ENCODE measurements at places on chromosomes 13 and 19.

DNA sequence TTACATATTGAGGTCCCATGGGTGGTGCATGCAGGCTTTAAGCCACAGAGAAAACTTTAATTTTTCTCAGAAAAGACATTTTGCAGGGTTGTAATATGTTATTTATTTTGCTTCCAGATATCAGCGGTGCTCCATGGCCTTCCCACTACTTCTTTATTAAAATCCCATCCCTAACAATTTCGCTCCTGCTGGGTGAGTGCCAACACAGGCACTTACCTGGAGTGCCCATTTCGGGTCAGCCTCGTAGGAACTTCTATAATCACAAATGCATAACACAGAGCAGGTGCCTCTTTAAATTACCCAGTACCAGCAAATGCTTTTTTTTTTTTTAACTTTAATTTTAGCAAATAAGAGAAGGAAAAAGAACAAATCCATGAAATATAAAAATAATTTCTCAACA is 86.4 kb downstream of the EFNB2 start:
- DNase-seq = no peak

DNA sequence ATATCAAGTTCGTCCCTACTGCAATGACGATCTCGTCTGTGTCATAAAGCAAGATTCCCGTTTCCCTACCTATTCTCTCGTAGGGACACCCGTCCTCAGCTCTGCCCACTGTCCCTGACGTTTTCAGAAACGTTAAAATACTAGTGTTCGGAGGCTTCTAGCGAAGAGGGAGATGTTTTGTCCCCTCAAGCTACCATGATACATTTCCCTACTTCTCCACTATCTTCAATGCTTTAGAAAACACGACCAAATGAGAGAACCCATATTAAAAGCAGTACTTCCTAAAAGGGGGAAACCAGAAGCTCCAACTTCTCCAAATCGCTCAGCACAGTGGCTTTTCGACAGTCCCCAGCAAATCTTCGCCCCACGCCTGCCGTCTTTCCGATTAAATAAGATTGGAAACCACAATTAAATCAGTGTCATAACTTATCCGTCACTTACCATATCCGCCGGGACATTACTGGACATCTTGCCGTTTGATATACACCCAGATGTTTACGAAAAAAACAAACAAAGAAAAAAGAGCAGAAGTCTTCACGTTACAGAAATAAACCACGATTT is 1.3 kb downstream of the UBL3 start:
- DNase-seq = peak; percentile 23

GRCh38 chr13:25463496-25463895 is 91.7 kb downstream of the ATP8A2 start:
- DNase-seq = no peak

DNA sequence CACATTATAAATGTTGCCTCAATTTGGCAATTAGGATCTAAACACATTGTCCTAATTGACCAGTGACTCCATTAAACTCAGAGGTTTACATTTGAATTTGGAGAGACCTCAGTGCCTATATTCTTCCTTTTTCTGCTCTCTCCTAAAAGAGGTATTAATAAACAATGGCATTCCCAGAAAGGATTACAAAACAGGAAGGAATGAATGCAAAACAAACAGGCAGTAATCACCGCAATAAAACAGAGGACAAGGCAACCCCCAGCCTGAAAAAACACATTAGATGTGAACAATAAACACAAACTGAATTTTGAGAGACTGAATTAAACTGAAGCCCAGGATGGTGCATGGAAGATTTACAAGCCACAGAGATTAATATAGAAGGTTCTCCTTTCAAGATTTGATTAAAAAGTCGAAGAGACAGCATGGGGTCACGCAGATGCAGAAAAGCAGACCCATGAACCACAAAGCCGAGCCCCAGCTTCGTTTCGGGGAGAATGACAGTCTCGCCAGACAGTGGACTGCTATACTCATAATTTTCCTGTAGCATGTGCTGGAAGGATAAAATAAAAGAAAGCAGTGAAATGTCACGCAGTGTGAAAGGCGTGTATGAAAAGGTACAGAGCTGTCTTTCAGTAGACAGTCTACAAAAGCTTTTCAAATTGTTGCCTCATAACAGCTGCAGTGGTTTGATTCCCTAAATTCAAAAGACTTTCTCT is 503.0 kb downstream of the LIG4 start:
- no peak for DNase-seq

DNA sequence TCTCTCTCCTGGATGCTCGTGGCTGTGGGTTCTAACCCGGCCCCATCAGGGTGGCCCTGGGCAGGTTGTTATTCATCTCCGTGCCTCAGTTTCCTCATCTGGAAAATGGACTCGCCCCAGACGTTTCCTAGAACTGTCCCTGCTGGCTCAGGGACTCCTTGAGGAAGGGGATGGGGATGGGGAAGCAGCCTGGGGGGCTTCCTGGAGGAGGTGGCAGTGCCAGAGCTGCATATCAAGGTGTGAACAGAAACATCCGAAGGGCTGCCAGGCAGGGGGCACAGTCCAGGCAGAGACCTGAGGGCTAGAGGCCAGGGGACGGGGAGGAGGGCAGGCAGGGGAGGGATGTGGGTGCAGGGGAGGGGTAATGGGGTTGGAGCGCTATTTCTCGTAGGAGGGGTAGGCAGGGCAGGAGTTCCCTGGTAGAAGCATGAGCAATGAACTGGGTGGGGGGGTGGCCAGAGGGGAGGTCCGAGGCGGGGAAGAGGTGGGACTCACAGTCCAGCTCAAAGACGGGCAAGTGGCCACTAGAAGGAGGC is 3.6 kb upstream of the ELANE start:
- no peak for DNase-seq

DNA sequence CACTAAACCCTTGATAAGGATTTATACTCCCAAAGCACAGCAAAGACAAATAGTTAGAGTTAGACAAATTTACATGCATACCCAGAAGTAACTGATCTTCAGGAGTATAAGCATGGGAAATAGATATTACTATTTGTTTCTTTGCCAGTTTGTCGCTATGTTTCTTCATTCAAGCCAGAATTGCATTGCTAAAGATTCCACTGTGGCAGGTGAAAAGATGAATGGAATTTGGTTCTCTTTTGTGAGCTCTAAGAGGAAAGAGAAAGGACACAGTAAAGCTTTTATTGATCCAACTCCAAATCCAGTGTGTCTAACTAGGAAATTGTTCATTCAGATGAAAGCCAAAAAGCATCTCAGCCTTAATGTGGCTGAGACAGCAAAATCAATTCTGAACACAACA is 292.3 kb upstream of the SPRY2 start:
- peak; percentile 50 for DNase-seq

DNA sequence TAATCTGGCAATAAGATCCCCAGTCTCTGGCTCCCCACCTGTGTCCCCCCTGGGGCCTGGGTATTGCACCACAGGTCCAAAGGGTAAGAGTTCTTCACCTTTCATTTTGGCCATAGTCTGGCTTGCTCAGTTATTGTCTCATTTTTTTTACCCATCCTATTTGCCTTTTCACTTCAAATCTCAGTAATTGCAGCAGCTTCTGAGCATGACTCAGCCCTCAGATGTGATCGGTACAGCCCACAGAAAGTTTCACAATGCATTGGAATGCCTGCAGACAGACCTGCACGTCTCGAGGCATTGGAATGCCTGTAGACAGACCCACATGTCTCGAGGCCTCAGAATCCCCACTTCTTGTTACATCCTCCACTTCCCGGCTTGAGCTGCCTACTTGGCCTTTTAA is 173.6 kb downstream of the NUFIP1 start:
- peak; percentile 41 for DNase-seq

- peak; percentile 16 for DNase-seq
Observed at GRCh38 chr13:20779405-20779804, 5.6 kb upstream of the EEF1AKMT1 start.

GRCh38 chr19:18416778-18417249 is 2.4 kb upstream of the SSBP4 start:
- DNase-seq = peak; percentile 92

DNA sequence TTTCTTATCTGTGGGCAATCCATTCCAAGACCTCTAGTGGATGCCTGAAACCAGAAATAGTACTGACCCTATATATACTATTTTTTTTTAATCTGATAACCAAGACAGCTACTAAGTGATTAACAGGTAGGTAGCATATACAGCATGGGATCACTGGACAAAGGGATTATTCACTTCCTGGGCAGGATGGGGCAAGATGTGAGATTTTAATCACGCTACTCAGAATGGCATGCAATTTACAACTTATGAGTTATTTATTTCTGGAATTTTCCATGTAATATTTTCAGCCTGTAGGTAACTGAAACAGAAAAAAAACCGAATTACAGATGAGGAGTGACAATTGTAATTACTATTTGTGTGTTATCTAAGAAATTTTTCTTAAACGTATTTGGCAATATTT is 41.2 kb downstream of the ZIC2 start:
- no peak for DNase-seq

DNA sequence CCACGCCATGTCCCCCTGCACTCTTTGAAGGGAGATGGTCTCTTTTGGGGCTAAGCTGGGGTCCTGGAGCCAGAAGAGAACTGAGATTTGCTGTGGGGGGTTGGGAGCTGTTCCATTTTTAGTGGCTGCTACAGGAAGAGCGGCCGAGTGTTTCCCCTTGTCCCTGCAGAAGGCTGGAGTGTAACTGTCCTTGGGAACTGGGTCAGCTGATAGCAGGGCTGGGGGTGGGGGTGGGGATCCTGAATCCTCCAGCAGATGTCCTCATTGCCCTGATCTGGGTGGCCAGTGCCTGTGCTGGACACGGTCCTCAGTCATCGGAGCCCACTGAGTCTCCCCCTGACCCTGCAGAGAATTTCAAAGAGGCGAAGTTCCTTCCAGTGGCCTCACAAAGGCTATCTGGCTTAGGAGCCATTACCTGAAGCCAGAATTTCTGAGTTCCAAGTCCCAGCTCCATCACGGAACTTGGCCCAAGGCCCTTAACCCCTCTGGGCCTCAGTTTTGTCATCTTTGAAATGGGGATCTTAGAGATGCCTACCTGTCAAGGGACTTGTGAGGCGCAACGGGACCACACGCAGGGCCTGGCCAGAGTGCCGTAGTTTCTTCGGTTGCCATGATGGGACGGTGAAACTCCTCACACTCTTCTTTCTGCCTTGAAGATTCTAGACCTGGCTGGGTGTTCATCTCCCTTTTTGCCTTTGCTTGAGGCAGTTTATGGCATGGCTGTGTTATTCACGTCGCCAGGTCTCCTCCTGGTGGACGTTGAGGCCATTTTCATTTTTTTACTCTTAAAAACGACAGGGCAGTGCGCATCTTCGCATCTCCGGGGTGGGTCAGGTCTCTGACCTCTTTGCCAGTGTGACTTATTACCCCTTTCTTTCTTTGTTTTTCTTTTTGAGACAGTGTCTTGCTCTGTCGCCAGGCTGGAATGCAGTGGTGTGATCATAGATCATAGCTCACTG is 51.9 kb downstream of the DNM2 start:
- DNase-seq = peak; percentile 50

Measured in neural progenitor cell (in vitro differentiated cells).